ENCODE measurements at places on chromosomes 2 and 18. TPM values are rescaled to one million over a fixed set of nuclear protein-coding genes. Genes with fewer than 3 reads are reported as not detected.

Gene VWC2L
- total RNA-seq, result not detected

- DNase-seq, result no peak
Observed at GRCh38 chr2:27407798-27408491, 1.4 kb downstream of the PPM1G start.

DNA sequence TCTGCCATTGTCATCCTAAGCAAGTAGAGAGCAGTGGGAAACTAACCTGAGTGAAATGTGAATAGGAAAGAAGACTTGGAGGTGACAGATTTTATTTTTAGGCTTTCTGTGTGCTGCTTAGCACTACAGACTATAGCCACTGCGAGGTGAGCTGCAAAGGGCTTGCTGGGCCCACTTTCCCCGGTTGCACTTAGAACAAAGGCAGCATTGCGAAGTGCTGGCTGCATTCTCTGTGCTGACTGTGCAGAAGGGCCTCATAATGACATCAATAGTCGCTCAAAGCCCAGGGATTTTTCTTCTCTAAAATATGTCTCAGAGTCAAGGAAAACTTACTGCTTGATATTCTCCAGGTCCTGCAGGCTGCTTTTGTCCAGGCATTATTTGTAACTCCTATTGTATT lies 592.1 kb downstream of the TDRD15 start:
- no peak for DNase-seq

Gene ARL4C
- total RNA-seq, result 5.4 TPM

- DNase-seq, result no peak
Observed at GRCh38 chr2:233114421-233114861, 54.3 kb downstream of the INPP5D start.

Gene CDCA7
- total RNA-seq, result 3.7 TPM

All from heart left ventricle (tissue), 16 donors.